ENCODE measurements at places on chromosomes 3 and 15.

DNA sequence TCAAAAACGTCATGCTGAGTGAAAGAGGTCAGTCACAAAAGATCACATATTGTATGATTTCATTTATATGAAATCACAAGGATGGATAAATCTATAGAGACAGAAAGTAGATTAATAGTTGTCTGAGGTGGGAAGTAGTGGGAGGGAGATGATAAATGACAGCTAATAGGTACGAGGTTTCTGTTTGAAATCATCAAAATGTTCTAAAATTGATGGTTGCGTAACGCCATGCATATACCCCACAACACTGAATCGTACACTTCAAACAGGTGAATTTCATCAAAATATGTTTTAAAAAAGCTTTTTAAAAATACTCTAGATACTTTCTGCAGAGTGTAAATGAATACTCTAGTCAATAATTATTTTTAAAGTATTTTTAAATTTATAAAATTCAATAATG is 303.0 kb upstream of the STAC start:
- DNase-seq: no peak

DNA sequence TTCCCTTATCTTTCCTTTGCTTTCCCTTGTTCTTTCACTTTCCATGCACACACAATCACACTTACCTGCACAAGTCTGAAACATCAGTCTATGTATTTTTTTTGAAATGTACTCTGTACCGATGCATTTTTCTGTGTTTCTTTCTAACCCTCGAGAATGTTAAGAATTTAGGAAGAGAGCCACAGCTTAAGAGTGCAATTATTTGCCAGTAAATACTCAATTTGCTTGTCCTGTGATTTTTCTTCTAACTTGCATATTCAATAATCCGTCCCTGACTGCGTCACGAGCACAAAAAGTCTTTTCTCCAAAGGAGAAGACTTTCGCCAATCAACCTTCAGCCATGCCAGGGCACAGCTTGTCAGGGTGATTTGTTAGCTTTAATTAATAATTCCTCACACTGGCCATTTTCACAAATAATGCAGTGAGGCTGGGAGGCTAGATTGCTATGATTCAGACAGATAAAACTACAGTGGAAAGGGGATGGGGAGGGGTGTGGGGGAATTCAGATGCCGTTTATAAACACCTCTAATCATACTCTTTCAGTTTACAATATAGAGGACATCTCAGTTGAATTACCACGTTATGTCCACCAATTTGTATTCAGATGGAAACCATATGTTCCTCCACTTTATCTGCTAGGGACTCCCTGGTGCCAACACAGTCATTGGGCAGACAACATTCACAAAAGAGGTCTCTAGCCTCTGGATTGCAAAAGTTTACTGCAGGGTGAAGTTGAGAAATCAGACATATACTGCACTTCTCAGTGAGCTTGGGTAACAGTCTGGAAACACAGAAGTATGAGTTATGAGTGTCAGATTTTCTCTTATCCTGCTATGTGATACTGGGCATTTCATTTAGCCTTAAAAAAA is 388.0 kb downstream of the ZBTB20 start:
- DNase-seq: no peak

DNA sequence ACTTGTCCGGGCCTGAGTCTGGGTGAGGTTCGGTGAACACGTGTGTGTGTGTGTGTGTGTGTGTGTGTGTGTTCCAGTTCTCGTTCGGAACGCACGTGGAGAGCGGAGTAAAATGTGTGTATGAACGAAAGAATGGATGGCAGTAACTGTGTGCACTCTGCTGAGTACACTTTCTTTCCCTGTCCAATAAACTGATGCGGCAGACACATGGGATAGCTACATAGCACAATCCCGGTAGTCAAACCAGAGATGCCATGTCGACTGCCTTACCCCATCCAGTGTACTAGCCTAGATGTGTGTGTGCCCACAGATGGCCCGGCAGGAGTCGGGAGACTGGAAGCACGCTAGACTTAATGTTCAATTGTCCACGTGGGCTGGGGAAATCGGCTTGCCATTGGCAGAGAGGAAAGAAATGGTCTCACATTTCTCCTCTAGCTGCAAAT is 507 bp upstream of the GOLIM4 start:
- no peak for DNase-seq

DNA sequence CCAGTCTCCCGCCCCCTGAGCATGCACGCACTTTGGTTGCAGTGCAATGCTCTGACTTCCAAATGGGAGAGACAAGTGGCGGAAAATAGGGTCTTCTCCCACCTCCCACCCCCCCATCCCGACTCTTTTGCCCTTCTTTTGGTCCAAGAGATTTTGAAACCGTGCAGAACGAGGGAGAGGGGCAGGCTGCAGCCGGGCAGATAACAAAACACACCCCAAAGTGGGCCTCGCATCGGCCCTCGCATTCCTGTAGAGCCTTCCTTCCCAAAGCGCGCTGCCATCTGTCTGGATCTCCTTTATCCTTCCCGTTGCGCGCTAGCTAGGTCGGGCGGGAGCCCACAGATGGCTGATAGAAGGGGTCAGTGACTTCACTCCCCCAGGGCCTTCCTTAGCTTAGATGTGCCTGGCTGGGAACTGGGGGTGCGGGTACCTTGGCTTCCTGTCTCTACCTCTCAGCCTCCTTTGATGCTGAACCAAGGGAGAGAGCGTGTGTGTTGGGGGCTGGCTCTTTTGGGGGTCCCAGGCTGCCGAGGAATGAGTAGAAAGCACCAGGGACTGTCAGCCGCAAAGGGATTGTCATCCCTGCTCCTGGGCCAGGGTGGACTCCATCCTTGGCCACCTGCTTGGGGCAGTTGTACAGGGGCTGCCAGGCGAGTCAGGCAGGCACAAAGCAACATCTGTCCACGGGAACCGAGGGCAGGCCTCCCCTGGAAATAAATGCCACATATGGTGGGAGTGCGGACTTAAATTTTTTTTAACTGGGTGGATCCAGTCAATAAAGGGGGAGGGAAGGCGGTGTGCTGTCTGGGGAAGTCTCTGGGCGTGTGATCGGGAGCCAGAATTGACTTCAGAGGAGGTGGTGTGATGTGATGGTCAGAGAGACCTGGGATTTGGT is 1.8 kb downstream of the SMAD3 start:
- no peak for DNase-seq

DNA sequence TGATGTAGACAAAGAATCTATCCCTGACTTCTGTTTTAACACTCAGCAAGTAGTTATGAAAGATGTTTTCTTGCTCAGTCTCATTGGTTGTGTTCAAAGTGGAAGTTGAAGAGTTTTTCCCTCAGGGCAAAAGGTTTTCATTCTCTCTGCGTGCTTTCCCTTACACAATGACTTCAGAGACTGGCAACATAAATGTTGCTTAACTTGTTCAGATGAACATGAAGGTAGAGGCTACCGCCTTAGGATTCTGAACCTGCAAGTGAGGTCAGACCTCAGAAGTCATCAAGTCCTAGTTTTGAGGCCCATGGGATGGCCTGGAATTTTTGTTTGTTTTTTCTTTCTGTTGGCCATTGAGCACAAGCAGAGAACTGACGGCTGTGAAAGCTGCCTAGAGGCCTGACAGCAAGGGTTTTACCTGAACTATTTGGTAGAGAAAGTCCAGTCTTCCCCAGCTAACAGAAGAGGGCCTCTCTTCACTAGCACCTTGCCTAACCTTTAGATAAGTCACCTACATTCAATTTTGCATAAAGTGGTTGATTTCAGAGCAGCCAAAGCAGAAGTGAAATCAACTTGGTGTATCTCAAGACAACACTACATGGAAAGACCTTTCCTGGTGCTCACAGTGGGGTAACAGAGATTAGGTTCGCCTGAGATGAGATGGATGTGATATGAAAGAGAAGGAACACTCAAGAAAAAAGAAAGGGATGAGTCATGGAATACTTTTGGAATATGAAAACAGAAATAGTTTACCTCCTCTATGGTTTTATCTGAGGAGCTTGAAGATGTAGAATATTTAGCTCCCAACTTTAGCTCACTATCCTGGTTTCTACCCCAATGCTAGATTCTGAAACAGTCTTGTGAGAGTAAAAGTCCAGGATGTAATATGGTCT is 53.6 kb upstream of the AP4E1 start:
- no peak for DNase-seq

DNA sequence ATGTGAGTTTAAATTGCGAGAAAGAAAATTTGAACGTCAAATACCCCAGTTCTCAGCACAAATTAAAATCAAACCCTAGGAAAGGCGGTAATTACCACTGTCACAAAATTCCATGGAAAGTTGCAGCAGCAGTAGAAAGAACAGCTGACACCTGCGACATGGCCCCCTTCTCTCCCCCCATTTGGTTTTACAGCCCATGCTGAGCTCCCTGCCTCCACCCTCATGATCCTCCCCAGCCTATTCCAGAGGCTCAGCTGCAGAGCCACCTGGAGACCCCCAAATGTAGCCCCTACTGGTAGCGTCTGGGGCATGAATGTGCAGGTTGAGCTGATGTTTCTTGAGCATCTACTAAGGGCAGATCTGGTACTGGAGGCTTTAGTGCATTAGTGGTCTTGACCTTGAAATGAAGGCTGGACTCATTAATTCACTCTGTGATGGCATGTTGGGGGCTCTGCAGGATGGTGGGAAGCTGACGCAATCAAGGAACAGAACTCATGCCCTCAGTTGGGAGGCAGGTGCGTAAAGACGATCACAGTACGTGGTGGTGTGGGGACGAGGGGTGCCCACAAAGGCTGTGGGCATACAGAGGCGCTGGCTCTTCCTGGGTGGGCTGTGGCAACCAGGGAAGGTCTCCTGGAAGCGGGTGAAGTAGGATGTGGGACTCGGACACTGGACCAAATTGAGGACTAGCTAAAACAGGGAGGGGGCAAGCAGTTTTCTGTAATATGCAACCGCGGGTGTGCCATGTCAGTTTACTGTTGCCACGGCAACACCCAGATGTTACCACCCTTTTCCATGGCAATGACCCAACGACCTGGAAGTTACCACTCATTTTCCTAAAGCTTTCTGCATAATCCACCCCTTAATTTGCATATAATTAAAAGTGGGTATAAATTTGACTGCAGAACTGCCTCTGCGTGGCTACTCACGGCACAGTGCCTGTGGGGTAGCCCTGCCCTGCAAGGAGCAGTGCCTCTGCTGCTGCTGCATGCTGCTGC is 39.8 kb downstream of the PRKCD start:
- no peak for DNase-seq

- DNase-seq: peak; percentile 44
These were observed 51.8 kb upstream of the DGKG start for GRCh38 chr3:186413615-186414415.

- DNase-seq: no peak
These were observed 9.3 kb upstream of the MELTF start for GRCh38 chr3:197038679-197039462.

DNA sequence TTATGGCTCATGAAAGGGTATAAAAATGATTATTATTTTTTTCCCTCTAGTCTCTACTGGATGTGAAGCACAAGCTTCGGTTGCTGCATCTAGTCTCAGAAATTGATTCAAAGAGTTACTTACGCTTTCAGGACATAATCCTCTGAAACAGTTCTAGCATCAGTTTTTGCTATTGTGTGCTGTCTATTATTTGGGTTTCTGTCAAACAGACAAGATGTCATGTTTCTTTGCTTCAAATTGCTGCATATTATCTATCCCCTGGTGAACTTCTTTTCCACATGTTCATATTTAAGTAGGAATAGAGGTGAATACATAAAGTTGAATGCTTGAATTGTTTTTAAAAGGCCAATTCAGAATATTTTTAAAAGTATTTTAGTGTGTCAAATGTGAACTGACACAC is 161.6 kb upstream of the GBE1 start:
- DNase-seq: no peak

DNA sequence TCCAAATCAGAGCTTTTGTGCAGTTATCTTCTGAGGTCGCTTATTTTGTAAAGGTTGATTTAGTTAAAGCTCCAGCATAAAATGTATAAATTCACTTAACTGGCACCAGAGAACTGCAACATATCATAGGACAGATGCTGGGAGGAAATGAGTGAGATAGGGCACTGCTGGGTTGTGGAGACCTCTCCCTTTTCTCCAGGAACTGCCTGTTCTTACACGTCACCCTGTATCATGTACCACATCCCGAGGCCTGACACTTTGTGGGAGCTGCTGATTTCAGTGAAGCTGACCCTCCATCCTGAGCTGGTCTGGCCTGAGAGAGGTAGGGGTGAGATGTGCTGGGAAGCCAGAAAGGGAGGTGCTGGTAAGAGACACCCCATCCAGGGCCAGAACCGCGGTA is 213.8 kb upstream of the FEZF2 start:
- no peak for DNase-seq

GRCh38 chr3:174046311-174046710 is 648.8 kb downstream of the NLGN1 start:
- no peak for DNase-seq

- DNase-seq: no peak
These were observed 334.9 kb upstream of the NR2F2 start for GRCh38 chr15:95995375-95996168.

DNA sequence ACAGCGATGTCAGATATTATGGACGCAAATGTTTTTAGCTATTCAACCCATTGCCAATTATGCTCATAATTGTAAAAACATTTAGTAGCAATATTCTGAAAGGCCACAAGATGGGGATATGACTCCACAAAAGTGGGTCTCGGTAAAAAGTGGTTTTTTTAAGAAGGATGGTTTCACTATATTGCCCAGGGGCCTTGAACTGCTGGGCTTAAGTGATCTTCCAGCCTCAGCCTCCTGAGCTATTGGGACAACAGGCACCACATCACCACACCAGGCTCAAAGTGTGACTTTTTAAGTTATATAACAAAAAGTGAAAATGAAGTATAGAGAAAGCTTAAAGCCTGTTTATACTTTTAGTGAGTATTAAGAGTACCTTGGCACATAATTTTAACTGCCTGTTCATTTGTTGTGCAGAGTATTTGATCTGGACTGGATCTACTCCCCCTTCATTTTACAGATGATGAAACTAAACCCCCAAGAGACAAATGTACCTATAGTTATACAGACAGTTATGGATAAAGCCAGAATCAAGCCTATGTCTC is 9.4 kb downstream of the NAA50 start:
- no peak for DNase-seq

DNA sequence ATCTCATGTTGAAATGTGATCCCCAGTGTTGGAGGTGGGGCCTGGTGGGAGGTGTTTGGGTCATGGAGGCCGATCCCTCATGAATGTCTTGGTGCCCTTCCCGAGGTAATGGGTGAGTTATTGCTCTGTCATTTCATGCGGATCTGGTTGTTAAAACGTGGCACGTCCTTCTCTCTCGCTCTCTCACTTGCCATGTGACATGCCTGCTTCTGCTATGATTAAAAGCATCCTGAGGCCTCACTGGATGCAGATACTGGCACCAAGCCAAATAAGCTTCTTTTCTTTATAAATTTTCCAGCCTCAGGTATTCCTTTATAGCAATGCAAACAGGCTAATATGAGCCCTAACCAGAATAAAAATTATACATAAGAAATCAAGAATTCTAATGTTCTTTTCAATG is 31.7 kb upstream of the HACD2 start:
- DNase-seq: no peak

- no peak for DNase-seq
These were observed 23.1 kb downstream of the CDCP1 start for GRCh38 chr3:45123030-45123429.

DNA sequence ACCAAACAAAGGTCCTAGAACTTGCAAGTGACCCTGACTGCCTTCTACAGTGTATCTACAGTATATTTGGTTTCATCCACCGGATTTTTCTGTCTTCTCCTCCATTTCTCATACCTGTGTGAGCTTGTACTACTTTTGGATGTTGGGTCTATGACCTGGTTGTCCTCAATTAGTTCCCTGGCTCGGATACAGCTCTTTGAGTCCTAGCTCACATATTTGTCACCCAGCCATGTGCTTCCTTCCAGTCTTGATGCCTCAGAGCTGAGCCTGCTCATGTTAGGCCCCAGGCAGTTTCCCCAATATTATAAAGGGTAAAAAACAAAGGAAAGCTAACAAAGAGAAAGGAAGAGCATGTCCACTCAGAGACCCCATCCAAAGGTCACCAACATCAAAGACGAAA is 28.2 kb downstream of the ZNF385D start:
- no peak for DNase-seq

Measured in activated T-cell treated with anti-CD3 and anti-CD28 coated beads, Interleukin-2, amount 50 U/mL, for 24 hours (primary cell).